Hippocampal formation (tissue), 2 donors: ENCODE measurements at places on chromosomes 5 and 9.

GRCh38 chr5:94524841-94525697 lies 93.3 kb downstream of the KIAA0825 start:
- DNase-seq: peak; percentile 58

GRCh38 chr9:93324191-93324834 lies 127.2 kb upstream of the FAM120A start:
- DNase-seq: no peak

- DNase-seq: no peak
Observed at GRCh38 chr5:60636001-60636400, 64.0 kb downstream of the DEPDC1B start.

GRCh38 chr9:134766587-134766986 lies 114.0 kb upstream of the FCN2 start:
- DNase-seq: no peak

GRCh38 chr5:150105928-150106615 lies 19.7 kb upstream of the CSF1R start:
- DNase-seq: no peak

GRCh38 chr5:55926476-55926875 lies 68.3 kb downstream of the IL6ST start:
- no peak for DNase-seq

DNA sequence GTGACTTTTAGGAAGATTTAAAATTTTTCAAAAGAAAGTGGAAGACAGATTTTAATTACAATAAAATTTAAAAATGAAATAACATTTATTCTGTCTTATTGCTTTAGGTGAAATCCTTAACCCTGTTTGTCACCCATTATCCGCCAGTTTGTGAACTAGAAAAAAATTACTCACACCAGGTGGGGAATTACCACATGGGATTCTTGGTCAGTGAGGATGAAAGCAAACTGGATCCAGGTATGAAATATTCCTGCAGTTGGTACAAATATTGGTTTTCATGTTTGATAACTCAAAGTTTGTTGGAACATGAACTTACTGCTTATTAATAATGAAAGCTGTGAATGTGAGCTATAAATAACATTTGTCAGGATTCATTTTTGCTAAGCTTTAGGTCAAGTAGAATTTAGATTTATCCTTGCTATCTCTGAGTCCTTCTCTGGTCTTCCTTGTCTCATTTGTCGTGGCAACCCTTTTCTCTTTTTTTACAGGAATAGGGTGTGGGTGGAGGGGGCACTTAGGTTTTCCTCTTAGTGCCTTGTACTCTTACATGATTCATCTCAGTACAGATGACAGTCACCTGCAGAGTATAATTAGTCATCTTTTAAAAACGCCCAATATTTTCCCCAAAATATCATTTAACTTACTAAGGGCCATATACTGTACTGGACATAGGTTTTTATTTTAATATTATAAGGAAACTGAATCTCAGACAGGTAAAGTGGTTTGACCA lies 95.3 kb upstream of the RASGRF2 start:
- no peak for DNase-seq

DNA sequence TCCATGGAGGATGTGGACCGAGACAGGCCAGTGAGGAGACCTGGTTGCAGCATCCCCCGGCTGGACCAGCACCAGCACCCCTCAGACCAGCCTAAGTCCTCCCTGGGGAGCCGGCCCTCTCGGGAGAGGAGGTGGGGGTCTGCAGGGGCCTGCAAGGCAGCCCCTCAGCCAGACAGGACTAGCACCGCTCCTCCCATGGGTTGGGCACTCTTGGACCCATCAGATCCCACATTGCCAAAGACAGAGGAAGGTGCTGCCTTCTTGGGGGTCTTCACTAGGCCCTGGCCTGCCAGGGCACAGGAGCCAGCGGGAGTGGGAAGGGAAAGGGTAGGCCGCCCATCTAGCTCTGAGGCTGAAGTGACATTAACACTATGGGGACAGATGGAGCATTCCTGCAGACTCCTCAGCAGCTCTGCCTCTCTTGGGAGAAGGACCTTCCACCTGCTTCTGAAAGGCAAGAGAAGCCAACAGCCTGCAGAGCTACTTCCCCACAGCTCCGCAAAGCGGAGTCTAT lies 6.8 kb downstream of the IL13 start:
- DNase-seq: no peak

- no peak for DNase-seq
Observed at GRCh38 chr9:18422296-18423036, 51.5 kb upstream of the ADAMTSL1 start.

GRCh38 chr5:56190497-56190896 lies 42.6 kb downstream of the ANKRD55 start:
- DNase-seq: no peak

DNA sequence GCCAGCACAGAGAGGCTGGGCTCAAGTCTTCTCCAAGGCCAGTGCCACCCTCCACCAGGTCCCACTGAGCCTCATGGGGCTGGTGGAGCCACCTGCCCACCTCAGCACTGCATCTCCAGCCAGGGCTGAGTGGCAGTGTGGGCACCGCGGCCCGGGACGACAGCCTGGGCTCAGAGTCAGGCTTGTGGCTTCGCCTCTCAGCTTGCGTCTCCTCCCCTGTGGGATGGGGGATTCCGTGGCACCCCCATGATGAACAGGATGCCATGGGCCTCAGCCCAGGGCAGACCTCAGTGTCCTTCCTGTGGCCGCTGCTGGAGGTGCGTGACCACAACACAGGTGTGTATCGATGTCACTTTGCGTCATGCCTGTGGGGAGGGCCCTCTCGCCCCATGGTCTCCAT lies 136.4 kb upstream of the PPP1R26 start:
- no peak for DNase-seq
